ENCODE measurements at places on chromosomes 12 and 14. TPM values are rescaled to one million over a fixed set of nuclear protein-coding genes. Genes with fewer than 3 reads are reported as not detected.

DNA sequence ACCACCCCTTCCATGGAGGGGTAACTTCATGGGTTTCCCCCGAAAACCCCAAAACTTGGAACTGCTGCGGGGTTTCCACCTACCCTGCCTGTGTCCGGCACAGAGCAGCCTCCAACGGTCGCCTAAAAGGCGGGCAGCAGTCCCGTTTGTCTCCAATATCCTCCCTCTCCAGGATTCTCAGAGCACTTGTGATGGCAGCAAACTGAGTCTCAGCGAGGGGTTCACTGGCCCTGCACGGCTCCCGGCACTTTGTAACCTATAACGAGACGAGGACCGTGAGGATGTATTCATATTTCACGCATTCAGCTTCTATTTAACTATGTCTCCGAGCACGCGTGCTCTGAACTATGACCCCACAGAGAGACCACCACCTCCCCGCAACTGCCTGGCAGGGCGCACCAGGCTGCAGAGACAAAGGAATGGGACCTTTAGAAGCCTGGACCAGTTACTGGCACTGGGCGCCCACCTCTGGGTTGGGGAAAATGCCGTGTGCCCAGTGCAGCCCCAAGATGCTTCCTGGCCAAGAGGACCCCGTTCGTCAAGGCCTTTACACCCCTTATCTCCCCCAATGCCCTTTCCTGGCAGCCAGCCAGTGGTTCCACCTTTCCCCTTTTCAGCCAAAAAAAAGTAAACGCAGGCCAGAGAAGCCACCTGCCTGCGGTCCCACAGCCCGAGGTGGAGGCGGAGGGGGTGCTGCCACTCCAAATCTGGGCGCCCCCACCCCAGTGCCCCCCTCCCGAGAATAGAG, 173.1 kb upstream of the RTL1 start:
- no peak for DNase-seq
- H3K36me3 ChIP-seq = no peaks in the 10 kb centered on the region
- peaks cover 43% of the 10 kb centered on the region for H3K27me3 ChIP-seq
- H3K4me3 ChIP-seq = no peak overlapping the region
- H3K4me1 ChIP-seq = peaks cover 6% of the 10 kb centered on the region
- no peak overlapping the region for H3K27ac ChIP-seq

DNA sequence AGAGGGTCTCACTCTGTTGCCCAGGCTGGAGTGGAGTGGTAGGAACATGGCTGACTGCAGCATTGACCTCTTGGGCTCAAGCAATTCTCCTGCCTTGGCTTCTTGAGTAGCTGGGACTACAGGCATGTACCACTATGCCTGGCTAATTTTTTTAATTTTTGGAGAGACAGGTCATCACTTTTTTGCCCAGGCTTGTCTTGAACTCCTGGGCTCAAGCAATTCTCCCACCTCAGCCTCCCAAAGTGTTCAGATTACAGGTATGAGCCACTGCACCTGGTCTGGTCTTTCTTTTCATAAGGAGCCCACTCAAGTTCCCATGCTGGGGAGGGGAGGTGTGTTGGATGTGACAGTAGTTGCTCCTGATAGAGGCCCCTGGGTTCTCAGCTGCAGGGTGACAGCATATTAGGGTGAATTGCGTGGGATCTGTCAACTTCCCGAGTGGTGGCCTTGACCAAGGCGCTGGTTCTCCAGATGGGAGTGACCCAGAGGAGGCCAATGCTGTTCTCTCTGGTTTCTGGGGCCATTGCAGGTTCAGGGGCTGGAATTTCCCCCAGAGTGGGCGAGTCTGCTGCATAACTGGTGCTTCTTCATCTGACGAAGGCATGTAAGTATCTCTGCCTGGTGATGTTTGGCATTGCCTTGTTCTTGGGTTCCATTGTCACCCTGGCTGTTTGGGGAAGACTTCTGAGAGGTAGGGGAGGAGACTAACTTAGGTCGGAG, 52.4 kb upstream of the ESRRB start:
- H3K4me1 ChIP-seq = no peaks in the 10 kb centered on the region
- H3K36me3 ChIP-seq = no peaks in the 10 kb centered on the region
- DNase-seq = no peak
- no peak overlapping the region for H3K27ac ChIP-seq
- no peak overlapping the region for H3K4me3 ChIP-seq

- peaks cover 7% of the 10 kb centered on the region for H3K36me3 ChIP-seq
- no peak overlapping the region for H3K4me3 ChIP-seq
- DNase-seq = no peak
These were observed 37.6 kb downstream of the ACADS start for GRCh38 chr12:120763250-120763649.

- H3K4me1 ChIP-seq = peaks cover 53% of the 10 kb centered on the region
- no peak for DNase-seq
- H3K36me3 ChIP-seq = peaks cover 2% of the 10 kb centered on the region
- H3K27me3 ChIP-seq = no peaks in the 10 kb centered on the region
- H3K4me3 ChIP-seq = no peak overlapping the region
These were observed 80.1 kb downstream of the CHST11 start for GRCh38 chr12:104536841-104537240.

GRCh38 chr12:75738486-75738885, 227.1 kb upstream of the KRR1 start:
- H3K4me1 ChIP-seq = peaks cover 28% of the 10 kb centered on the region
- no peak overlapping the region for H3K4me3 ChIP-seq
- peak; percentile 47 for DNase-seq
- peaks cover 22% of the 10 kb centered on the region for H3K27me3 ChIP-seq

- H3K4me3 ChIP-seq = no peak overlapping the region
- H3K27me3 ChIP-seq = peaks cover 7% of the 10 kb centered on the region
- H3K36me3 ChIP-seq = no peaks in the 10 kb centered on the region
- no peaks in the 10 kb centered on the region for H3K4me1 ChIP-seq
- no peak overlapping the region for H3K27ac ChIP-seq
These were observed 81.2 kb downstream of the BMP4 start for GRCh38 chr14:53875324-53875897.

GRCh38 chr14:104135904-104136471, 2.4 kb upstream of the KIF26A start:
- no peaks in the 10 kb centered on the region for H3K36me3 ChIP-seq
- H3K27me3 ChIP-seq = peaks cover 40% of the 10 kb centered on the region
- peaks cover 8% of the 10 kb centered on the region for H3K4me1 ChIP-seq

DNA sequence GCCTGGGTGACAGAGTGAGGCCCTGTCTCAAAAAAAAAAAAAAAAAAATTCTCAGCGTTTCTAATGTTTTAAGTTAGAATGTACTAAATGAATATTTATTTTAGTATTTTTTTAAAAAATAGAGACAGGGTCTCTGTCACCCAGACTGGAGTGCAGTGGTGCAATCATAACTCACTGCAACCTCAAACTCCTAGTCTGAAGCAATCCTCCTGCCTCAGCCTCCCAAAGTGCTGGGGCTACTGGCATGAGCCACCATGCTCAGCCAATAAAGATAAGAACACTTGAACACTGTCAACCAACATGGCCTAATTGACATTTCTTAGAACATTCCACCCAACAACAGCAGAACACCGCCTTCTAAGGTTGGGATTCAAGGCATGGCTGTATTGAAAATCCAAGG, 5.1 kb upstream of the DYNC1H1 start:
- H3K4me1 ChIP-seq = peaks cover 22% of the 10 kb centered on the region
- no peaks in the 10 kb centered on the region for H3K36me3 ChIP-seq
- no peaks in the 10 kb centered on the region for H3K27me3 ChIP-seq
- peak overlapping the region; percentile 31 for H3K4me3 ChIP-seq

Gene ASB2
- total RNA-seq = 45.6 TPM

Gene RAB5B
- total RNA-seq = 49.4 TPM

Gene NELL2
- 66.0 TPM for total RNA-seq

Gene PRICKLE1
- total RNA-seq = not detected

Gene LAG3
- total RNA-seq = 117 TPM

Gene KRT82
- total RNA-seq = not detected

Gene CLEC4A
- total RNA-seq = not detected

Gene VPS29
- 104 TPM for total RNA-seq

Gene TAS2R7
- total RNA-seq = not detected

Gene NFYB
- 30.8 TPM for total RNA-seq
